Lung microvascular endothelial cell (primary cell): ENCODE measurements at places on chromosomes 1 and 21.

- peak; percentile 67 for DNase-seq
Observed at GRCh38 chr1:15756143-15757015, 2.2 kb upstream of the FBLIM1 start.

- peak; percentile 36 for DNase-seq
Observed at GRCh38 chr1:216325946-216326345, 97.3 kb downstream of the USH2A start.

DNA sequence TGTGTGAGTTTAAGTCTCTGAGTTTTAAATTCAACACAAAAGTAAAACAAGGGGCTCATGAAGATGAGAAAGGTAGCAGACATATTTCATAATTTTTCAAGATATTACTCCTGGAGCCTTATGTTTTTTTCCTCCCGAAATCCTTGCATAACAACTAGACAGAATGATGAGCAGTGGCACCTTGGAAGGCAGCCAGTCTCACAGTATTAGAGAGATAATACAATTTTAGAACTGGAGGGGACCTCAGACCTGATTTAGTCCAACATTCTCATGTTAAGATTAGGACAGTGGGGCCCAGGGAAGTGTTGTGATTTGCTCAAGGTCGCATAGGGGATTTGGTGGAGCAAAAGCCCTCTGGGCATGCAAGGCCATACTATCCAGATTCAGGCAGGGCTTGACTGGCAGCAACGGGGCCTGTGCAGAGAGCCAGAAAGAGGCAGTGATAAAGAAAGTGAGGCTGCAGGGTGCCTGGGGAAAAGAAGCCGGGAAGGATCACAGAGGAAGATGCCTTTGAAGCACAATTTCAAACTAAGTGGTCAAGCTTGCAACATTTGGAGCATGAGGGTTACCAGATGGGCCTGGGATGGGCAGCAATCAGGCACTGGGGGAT is 31.4 kb upstream of the BCL9 start:
- no peak for DNase-seq

GRCh38 chr1:168236836-168237611 is 11.2 kb downstream of the SFT2D2 start:
- peak; percentile 75 for DNase-seq

DNA sequence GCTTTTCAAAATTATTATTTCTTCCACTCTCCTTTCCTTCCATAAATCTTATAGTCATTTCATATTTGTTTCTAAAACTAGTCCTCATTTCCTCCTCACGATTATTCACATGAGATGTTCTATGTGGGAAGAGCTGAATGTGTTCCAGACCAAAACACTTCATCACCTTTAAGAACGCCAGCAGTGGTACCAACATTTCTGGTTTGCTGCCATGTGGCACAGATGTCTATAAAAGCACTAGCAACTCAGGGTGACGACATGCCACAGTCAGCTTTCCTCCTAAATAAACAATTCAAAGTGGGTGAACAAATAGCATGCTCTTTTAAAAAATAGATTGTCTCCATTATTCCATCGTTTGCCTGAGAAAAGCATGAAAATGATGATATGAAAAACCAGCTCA is 1217.8 kb upstream of the ADGRL2 start:
- no peak for DNase-seq
